ENCODE measurements at places on chromosomes 12 and 14.

DNA sequence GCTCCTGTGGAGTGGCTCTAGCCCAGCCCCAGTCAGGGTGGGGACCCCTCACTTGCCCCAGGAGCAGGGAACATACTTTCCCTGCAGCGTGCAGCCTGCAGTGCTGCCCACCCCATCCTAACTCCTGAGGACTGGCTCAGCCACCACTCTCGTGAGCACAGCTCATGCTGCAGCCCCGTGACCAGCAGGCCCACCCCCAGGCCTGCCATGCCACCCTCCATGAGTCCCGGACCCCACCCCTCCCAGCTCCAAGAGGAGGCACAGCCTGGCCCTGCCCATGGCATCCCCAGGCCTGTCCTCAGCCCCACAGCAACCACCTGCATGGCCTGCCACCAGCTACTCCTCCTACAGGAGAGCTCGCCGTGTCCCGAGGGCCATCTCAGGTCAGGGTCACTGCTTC, 3.9 kb upstream of the JAG2 start:
- DNase-seq: no peak

DNA sequence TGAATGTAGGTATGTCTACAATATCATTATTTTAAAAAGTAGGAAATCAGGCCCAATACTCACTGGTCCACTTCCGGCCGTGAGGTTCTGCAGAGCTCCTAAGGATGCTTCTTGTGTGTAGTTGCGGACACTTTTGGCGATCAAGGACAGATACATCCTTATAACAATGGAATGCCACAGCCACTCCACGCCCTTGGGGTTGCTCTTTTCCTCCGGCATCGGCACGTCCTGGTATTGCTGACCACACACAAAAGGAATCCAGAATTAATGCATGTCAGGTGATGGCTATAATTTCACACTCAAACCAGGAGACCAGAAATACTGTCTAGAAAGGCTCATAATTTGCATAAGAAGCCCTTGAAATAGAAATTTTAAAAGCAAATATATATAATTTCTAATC, 65.6 kb upstream of the YARS2 start:
- DNase-seq: no peak

DNA sequence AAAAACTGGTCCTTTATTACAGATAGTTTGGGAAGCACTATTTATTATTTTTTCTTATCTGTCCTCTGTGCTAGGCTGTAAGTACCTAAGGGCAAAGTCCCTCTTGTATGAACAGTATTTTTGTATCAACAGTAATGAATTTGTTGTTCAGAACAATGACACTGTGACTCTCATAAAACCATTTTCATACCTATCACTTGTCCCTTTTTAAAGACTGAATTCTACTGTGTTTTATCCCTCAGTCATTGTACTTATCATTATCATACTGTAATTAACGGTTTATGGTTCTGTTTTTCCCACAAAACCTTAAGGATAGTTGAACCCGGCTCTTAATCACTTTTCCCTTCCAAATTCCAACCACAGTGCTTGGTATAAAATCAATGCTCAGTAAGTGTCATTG, 69.4 kb downstream of the SRGAP1 start:
- no peak for DNase-seq

DNA sequence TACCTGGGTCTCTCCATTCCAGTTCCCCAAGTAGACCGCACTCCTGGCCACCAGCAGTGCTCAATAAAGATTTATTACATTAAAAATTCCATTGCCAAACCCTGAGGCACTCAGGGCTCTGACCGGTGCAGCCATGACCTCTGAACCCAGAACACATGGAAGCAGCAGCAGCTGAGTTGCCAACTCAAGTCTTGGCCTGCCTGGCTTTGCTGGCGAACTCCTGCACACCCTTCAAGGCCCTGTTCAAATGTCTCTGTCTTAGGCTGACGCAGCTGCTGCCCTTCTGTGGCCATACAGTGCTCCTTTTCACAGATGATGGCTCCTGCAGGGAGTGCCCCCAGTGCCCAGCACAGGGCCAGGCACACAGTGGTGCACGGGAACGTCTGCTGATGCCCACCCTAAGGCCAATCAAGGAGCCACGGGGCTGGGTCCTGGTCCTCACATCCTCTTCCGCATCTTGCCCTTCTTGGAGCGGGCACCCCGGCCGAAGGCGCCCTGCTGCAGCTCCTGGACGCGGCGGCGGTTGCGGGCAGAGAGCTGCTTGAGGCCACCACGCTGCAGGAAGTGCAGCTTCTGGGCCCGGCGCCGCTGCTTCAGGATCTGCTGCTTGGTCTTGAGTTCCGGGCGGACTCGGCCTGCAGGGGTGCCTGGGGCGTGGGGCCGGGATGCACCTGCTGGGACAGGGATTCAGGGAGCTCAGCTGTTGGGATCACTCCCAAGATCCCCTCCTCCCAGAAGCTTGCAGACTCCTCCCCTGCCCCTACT, 9.1 kb downstream of the CFAP73 start:
- no peak for DNase-seq

GRCh38 chr12:53048033-53048779, 1.7 kb upstream of the TNS2 start:
- peak; percentile 25 for DNase-seq

- no peak for DNase-seq
Measured at GRCh38 chr12:105468464-105468863, 138.0 kb downstream of the C12orf75 start.

- no peak for DNase-seq
Measured at GRCh38 chr12:84157170-84157569, 755.4 kb downstream of the SLC6A15 start.

- no peak for DNase-seq
Measured at GRCh38 chr14:57174466-57174865, 94.2 kb downstream of the EXOC5 start.

- no peak for DNase-seq
Measured at GRCh38 chr12:121637231-121637914, 11.0 kb downstream of the ORAI1 start.

GRCh38 chr14:80049055-80049454, 162.2 kb downstream of the DIO2 start:
- DNase-seq: no peak

- DNase-seq: peak; percentile 77
Measured at GRCh38 chr14:65840786-65841185, 428.3 kb downstream of the FUT8 start.

DNA sequence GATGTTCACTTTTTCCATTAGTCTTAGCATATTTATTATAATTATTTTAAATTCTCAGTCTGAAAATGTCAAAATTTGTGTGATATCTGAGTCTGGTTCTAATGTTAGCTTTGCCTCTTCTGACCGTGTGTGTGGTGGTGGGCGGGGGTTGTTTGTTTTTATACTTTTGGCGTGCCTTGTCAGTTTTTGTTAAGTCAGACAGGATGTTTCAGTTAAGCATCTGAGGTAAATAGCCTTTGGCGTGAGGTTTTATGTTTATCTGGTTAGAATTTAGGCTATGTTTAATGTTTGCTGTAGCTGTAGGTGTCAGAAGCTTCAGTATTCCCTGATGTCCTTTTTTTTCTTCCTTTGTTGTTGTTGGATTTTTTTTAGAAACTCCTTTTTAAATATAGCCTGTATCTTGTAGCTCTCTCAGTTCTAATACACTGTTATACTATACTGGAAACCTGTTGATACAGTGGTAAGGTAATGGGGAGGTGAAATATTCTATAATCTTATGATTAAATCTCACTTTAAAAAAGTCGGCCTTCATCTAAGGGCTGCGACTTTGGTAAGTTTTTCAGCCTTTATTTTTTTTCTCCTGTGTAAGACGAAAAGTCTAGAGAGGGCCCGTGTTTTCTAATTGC, 111.6 kb downstream of the SCAF11 start:
- DNase-seq: no peak

- DNase-seq: peak; percentile 35
Measured at GRCh38 chr14:72830786-72831594, 62.9 kb downstream of the DPF3 start.

- no peak for DNase-seq
Measured at GRCh38 chr12:101809208-101809607, 21.6 kb downstream of the GNPTAB start.

DNA sequence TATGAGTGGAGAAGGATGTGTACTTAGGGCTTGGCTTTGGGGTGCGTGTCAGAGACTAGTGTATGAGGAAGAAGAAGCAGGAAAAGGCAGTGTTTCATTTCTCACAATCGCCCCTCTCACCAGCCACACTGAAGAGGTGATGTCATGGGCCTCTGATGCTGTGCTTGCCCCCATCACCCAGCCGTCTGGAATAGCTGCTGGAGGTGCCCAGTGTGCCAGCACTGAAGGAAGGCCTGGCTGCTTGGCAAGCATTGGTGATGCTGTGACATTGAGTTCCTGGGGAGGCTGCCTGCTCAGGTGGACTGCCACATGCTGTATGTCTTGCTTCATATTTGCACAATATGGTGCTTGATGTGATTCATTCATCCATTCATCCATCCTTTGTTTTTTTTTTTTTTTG, 56.2 kb downstream of the CRADD start:
- DNase-seq: no peak

DNA sequence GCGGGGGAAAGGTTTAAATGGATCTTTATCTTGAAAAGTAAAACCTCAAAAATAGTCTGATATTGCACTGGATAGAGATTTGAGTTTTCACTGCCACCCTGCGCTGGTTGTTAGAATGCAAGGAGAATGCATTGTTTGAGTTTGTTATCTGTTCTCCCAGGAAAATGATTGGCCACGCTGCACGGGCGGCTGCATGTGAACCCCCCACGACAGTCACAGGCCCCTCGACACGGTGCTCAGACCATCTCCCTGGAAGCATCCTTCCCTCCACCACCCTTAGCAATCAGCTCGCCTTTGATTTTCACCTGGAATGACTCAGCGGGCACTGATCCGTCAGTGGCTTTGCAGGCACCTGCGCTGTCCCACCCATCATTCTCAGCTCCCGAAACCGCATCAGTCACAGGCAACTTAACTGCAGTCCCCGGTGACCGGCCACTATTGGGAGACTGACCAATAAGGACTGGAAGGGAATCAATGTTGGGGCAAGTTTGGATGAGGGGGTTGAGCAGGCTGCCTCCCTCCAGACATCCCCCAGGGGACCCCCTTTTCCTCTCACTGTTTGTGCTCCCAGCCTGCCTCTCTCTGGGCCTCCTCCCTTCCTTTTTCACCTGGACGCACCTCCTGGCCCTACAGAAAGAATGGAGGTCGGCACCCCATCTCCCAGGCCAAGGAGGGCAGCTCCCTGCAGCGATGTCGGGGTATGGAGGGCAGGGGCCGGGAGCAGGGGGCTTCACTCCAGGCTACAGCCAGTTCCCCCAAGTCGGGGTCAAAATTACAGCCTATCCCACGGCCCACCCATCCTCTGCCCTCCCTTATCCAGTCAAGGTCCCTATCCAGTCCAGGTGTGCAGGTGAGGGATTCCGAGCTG, 28.5 kb upstream of the C14orf180 start:
- DNase-seq: no peak

- no peak for DNase-seq
Measured at GRCh38 chr12:26688344-26688904, 144.6 kb downstream of the ITPR2 start.

DNA sequence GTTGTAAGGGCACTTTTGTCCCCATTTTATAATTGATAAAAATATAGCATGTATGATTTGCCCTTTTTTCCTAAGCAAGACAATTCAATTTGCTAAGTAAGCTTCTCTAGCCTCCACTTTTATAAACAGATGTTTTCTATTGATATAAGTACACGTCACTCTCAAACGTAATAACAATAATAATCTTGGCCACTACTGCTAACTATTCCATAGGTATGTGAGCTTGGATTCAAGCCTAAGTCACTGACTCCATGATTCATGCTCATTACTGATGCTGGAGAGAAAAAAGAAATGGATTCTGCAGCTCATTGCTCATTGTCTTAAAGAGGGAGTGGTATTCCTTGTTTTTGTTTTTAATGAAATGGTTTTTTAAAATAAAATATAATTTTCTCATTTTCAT, 661.0 kb downstream of the GALC start:
- DNase-seq: no peak

- no peak for DNase-seq
Measured at GRCh38 chr12:57752668-57753000, 524 bp upstream of the CDK4 start.

GRCh38 chr12:7916936-7917335, 19.1 kb downstream of the SLC2A3 start:
- DNase-seq: no peak

- DNase-seq: no peak
Measured at GRCh38 chr14:45028107-45028626, 55.7 kb upstream of the PRPF39 start.

- DNase-seq: peak; percentile 85
Measured at GRCh38 chr12:6272300-6273204, 37.9 kb upstream of the PLEKHG6 start.

- DNase-seq: no peak
Measured at GRCh38 chr12:70367258-70368141, 1.4 kb downstream of the KCNMB4 start.

DNA sequence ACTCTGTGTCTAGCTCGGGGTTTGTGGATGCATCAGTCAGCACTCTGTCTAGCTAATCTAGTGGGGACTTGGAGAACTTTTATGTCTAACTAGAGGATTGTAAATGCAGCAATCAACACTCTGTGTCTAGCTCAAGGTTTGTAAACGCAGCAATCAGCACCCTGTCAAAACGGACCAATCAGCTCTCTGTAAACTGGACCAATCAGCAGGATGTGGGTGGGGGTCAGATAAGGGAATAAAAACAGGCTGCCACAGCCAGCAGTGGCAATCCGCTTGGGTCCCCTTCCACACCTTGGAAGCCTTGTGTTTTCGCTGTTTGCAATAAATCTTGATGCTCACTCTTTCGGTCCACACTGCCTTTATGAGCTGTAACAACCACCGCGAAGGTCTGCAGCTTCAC, 920.7 kb upstream of the FOXG1 start:
- no peak for DNase-seq

- no peak for DNase-seq
Measured at GRCh38 chr14:86331341-86331740, 801.4 kb downstream of the FLRT2 start.

DNA sequence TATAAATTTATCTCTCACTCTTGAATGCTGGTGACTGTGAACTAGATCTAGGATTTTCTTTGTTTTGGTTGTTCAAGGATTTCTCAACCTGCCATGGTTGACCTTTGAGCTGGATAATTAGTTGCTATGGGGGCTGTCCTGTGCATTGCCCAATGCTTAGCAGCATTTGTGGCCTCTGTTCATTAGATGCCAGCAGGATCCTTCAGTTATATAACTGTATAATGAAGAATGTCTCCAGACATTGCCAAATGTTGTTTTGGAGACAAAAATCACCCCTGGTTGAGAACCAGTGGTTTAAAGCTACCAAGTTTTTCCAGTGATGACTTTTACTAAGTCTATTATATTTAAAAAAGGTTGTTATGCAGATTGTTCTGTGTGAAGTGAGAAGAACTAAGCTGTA, 147.9 kb upstream of the STXBP6 start:
- no peak for DNase-seq

DNA sequence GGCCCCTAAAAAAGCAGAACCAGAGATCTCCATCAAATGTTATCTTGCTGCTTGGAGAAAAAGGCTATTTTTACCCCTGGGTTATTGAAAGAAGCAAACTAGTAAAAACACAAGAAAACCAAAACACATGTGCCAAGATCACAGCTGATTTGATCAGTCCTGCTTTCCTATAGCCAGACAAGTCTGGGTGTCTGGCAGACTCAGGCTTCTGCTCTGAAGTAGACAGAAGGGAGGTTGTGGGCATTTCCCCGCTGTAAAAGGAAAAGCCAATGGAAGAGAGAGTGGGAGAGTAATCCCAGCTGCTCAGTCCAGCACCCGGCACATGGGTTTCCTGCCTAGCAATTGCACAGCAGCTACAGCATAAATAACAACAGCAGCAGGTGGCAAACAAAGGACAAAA, 177.9 kb downstream of the PHLDA1 start:
- DNase-seq: no peak
